ENCODE measurements at places on chromosomes 7 and 10. TPM values are rescaled to one million over a fixed set of nuclear protein-coding genes. Genes with fewer than 3 reads are reported as not detected.
A peak's percentile ranks its signal among the peaks of the same experiment; 100 is the strongest.

- peak; percentile 35 for DNase-seq
Observed at GRCh38 chr10:117677239-117677638, 134.7 kb downstream of the EMX2 start.

DNA sequence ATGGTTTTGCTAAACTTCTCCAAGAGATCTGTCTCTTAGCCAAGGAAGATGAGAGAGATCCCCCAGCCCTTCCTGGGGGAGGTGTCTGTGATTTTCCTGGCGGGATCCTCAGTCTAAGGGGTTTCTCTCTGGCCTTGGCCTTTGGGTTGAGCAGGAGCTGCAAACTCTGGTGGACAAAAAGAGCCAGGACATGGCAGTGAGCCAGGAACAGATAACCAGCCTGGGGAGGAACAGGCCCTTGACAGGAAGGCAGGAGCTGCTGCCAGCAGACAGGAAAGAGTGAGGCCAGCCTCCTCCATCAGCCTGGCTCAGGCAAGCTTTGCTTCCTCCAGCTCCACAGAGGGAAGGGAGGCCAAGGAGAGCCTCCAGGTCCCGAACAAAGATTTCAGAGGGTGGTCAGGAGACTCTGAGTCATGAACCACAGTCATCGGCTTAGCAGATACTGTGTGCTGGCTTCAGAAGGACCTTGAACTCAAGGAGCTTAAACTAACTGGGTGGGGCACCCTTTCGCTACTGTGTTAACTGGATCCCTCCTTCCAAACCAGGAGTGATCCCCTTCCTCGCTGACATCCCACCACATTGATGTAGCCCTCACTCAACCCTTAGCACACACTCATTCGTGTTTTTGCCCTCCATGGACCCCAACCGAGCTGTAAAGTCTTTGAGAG, 34.7 kb downstream of the DDIT4 start:
- DNase-seq: no peak

- no peak for DNase-seq
Observed at GRCh38 chr7:85716353-85716752, 529.5 kb upstream of the SEMA3D start.

GRCh38 chr7:137304624-137305235, 38.8 kb downstream of the PTN start:
- DNase-seq: peak; percentile 41

- DNase-seq: no peak
Observed at GRCh38 chr10:31773749-31774298, 154.8 kb downstream of the ARHGAP12 start.

DNA sequence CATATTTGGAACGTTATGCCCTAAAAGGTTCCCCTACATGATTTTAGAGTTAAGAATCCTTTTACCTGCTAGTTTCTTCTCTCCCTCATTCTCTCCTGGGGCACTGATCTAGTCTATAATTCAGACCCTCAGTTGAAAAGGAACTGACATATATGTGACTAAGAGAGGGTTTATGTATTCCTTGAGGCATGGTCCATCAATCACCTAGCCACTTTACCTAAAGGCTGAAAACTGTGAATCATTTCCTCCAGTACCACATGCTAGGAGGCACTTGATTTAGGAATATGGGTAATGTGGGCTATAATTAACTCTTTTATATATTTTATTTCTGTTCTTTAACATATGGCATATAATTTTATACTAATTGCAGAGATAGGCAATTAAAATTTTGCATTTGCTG, 303.5 kb downstream of the BBS9 start:
- no peak for DNase-seq

DNA sequence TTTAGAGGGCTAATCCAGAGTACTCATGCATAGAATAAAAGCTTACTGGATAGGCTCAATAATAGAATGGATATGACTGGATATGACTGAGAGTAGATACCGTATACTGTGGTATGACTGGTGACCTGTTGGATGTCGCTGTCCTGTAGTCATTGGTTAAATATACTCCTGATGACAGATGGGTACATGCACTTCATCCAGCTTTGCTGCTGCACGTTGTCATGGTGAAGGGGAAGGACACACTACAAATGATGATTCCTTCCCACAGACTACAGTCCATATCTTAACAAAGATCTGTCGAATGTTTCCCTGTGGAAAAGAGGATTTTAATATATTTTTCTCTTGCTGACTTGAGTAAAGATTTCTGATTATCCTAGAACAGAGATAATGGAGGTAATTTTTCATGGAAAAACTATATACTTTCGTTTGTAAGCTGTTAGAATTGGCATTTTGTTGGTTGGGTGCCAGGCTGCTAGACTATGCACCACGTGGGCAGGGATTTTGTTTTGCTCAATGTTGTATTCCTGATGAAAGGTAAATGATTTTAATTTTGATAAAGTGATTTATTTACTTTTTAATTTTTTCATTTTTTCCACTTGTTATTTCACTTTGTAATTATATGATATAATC, 97.3 kb downstream of the PPP1R9A start:
- DNase-seq: no peak

DNA sequence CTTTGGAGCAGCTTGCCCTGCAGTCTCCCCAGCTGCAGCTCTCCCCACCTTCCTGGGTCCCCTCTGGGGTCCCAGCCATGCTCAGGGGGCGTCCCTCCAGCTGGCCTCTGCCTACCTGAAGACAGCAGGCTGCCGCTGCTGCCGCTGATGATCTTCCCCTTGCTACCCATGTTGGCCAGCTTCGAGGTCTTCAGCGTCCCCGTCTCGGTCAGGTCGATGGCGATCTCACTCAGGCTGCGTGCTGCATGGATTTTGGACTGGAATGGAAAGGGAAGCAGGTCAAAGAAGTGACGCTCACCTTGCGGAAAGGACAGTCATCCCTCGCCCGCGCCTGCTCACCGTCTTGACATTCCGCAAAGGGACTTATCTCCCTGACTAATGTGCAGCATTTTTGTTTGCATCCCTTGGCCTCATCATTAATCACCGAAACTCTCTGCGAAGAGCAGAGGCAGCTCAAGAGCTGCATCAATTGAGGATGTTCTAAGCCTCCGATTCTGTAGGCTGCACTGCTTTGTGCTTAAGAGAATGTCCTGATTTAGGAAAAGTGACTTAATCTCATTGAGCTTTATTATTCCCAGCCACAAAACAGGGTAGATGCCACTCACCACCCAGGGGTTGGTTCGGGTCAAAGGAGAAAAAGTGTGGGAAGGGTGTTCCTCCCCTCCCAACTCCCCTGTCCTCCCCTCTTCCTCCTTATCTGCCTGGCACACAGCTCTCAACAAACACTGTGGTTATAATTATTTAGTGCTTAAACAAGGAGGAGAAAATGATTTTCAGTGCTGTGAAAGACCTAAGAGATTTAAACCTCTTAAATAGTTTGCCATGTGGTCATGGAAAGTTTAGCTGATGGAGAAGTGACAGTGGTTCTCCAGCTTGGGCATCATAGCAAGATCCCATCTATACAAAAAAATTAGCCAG, 107.3 kb downstream of the PRPF18 start:
- no peak for DNase-seq

DNA sequence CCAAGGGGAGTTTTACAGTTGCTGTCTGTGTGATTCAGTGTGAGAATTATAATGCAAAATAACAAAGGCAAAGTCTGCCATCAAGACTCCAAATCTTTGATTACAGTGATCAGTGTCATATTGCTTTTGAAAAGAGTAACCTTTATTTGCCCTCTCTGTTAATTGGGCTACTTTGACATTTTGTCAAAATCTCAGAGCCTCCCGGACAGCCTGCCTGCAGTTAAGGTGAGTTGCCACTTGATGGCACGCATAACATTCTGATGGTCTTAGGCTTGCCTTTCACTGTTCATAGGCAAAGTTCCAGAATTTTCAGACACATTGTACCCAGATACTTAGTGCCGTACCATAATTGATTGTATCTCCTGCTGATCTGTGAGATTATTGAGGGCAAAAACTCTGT, 253.5 kb downstream of the ABCA13 start:
- DNase-seq: peak; percentile 65

DNA sequence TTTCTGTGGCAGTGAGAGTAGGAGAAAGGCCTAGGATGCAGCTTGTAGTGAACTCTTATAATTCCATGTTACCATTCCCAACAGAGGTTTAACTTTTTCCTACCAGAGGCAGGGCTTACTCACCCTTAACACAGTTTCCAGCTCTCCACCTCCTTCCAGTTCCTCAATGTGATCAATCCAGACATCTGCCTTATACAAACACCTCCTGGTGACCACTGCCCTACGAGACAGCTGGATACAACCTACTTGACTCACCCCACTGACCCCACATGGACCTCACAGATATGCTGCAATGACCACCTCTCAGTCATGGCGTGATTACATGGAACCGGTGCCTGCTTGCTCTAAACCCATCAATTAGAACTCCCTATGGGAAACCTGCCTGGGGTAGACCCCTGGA, 326.5 kb downstream of the TNS3 start:
- DNase-seq: no peak

DNA sequence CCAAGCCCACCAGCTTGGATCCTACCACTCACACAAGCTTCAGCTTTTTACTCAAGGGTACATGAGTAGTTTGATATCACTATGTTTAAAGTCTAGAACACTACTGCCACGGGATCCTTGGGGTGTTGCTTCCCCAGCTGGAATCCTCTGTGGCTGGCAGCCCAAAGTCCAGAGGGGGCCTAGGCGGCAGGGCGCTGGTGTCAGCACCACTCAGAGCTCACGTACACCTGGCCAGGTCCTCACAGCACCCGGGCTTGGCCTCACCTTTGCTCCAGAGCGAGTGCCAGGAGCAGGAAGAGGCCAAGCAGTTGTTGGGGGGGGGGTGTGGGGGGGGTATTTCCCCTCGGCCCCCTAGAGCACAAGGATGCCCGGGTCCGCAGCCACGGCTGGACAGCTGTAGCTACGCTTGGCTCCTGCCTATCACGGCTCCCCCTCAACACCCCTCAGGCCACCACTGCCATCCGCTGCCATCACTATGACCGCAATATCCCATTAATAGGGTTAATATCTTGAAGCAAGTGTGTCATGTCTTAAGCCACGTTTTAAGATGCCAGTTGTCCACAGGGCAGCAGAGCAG, 17.0 kb downstream of the ZDHHC6 start:
- no peak for DNase-seq

- no peak for DNase-seq
Observed at GRCh38 chr7:107180378-107180777, 11.6 kb downstream of the HBP1 start.

- DNase-seq: no peak
Observed at GRCh38 chr7:40546616-40547501, 412.1 kb downstream of the SUGCT start.

DNA sequence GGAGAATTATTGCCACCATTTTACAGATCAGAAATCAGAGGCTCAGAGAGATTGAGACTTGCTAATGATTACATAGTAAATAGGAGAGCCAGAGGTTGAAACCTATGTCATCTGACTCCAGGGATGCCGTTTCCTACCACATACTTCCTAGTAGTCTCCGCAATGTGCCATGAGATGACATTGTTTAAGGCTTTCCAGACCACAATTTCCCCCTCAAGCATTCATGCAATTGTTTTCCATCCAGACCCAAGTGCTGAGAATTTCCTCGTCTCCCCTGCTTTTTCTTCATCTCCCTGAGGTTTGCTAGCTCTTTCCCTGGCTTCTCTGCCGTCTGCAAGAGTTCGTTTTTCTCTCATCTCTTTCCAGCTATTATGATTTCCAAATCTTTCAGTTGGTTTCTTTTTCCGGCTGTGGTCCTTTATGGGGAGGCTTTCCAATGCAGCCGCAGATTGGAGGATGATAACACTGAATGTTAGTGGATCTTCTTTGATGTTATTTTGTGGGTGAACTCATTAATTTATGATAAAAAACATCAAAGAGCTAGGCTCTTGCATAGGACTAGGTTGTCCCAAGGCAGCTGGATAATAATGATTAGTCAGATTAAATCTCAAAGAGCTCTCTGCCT, 6.9 kb upstream of the GOLGA7B start:
- no peak for DNase-seq

- no peak for DNase-seq
Observed at GRCh38 chr10:125083576-125083920, 76.8 kb downstream of the CTBP2 start.

- DNase-seq: no peak
Observed at GRCh38 chr10:8473205-8473604, 418.7 kb downstream of the GATA3 start.

The CALML3 gene
- total RNA-seq: not detected

The TUBB8 gene
- total RNA-seq: 1.4 TPM

The KLLN gene
- 0.62 TPM for total RNA-seq

The CREB5 gene
- total RNA-seq: 1.7 TPM
